Stimulated activated CD4-positive, alpha-beta T cell treated with anti-CD3 and anti-CD28 coated beads, TNF-alpha, amount 100 ng/mL, for 24 hours (primary cell): ENCODE measurements at places on chromosomes 16 and 17.

DNA sequence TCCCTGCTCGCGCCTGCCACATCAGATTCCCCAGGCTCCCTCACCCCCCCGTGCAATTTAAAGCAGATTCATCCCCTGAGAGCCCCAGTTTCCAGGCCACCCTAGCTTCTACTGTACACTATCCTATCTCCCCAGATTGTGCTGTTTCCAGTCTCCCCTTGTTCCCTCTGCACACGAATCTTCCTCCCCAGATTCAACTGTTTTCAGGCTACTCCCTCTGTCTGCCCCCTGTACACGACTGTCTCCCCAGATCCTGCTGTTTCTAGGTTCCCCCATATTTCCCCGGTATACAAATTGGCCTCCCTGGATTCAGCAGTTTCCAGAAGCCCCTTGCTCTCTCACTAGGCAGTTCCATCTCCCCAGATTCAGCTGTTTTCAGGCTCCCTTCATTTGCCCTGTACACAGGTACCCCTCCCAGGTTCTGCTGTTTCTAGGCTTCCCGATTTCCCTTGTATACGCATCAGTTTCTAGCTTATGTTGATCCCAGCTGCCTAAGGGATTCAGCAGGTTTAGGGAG, 22.9 kb downstream of the COPZ2 start:
- DNase-seq: no peak

GRCh38 chr16:15699819-15700218, 49.8 kb downstream of the NDE1 start:
- DNase-seq: no peak

GRCh38 chr17:78883089-78883532, 19.9 kb downstream of the CEP295NL start:
- no peak for DNase-seq

DNA sequence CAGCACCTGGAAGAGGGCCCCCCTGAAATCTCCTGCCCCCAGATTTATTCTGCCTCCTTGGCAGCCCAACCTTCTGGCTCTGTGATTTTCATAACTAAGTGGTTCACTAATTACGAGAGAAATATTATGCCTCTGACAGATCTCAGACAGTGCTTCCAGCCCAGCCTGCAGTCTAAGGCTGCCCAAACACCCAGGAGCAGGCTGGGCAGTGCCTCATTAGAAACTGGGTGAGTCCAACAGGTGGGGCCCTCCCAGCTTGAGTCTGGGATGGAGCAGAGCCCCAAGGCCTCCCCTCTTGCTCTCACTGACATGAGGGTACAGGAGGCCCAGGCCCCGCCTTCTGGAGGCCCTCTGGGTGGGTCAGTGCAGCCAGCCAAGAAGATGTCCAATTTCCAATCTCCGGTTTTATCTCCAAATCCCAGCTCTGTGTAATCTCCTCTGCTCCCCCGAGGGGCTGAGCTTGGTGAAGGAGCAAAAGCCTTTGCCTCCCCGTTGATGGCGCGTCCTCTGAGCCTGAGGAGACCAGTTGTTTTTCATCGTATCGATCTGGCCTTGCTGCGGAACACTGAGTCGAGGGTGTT, 20.1 kb upstream of the ABCC3 start:
- no peak for DNase-seq

GRCh38 chr17:71304498-71305158, 816.2 kb upstream of the SOX9 start:
- no peak for DNase-seq

DNA sequence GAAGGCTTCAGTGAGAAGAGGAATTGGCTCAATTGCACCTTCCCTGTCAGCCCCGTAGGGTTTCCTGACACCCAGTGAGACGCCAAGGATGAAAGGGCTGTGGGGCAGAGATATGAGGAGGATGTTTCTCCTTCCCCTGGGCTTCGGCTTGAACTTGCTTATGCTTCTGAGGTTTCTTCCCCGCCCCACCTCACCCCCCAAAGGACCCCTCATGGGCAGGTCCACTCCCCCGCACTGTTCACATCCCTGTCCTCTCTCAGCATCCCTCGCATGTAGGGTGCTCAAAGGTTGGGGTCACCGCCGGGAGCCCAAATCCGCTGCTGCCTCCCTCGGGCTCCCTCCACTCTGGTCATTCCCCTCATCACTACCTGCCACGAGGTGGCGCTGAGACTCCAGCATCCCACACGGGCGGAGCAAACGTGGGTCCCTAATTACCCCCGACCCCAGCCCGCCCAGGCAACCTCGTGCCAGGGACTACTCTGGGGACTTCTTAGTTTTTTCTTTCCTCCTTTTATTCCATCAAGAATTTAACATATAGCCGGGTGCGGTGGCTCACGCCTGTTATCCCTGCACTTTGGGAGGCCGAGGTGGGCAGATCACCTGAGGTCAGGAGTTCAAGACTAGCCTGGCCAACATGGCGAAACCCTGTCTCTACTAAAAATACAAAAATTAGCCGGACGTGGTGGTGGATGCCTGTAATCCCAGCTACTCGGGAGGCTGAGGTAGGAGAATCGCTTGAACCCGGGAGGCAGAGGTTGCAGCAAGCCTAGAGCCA, 3.3 kb upstream of the TRARG1 start:
- peak; percentile 64 for DNase-seq

DNA sequence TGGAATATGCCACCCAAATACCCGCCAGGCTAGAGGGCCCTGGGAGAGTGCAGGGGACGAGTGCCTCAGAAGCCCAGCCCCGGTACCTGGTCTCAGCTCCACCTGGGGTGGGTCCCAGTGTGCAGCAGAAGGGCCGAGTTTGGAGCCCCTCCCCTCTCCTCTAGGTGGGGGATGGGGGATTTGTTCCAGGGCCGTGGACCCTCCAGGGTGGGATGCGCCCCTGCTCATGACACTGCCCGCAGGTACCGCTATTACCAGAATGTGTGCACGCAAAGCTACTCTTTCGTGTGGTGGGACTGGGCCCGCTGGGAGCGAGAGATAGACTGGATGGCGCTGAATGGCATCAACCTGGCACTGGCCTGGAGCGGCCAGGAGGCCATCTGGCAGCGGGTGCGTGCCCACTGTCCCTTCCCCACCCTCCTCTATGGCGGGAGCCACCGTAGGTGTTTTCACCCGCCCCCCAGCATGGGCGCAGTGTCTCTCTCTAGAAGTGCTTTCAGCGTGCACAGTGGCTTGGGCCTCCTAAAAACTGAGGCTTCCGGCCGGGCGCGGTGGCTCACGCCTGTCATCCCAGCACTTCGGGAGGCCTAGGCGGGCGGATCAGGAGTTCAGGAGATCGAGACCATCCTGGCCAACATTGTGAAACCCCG, 1.2 kb downstream of the NAGLU start:
- DNase-seq: no peak

DNA sequence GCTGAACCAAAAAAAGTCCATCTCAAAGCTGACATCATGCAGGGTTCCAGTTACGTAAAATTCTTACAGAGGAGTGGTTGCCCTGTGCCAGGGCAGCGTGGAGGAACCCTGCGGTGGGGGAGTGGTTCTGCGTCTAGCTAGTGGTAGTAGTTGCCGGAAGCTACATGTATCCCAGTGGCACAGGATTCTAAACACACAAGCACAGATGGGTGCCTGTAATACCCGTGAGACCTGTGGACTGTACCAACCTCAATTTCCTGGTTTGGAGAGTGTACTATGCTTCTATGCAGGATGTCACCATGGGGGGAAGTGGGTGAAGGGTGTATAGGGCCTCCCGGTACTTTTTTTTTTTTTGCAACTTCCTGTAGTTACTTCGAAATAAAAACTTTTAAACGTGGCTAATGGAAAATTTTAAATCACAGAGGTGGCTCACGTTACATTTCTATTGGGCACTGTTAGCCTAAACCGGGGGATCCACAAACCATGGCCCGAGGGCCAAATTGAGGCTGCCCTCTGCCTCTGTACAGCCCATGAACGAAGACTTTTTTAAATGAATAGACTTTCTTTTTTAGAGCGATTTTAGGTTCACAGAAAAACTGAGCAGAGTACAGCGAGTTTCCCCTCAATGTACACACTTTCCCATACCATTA, 38.5 kb downstream of the TBC1D16 start:
- peak; percentile 34 for DNase-seq

- DNase-seq: no peak
These were observed 46.7 kb downstream of the MAP2K6 start for GRCh38 chr17:69460963-69461922.

- DNase-seq: no peak
These were observed 4.5 kb downstream of the KRT9 start for GRCh38 chr17:41567317-41567716.

- DNase-seq: no peak
These were observed 221.0 kb downstream of the CPPED1 start for GRCh38 chr16:12582696-12583095.

DNA sequence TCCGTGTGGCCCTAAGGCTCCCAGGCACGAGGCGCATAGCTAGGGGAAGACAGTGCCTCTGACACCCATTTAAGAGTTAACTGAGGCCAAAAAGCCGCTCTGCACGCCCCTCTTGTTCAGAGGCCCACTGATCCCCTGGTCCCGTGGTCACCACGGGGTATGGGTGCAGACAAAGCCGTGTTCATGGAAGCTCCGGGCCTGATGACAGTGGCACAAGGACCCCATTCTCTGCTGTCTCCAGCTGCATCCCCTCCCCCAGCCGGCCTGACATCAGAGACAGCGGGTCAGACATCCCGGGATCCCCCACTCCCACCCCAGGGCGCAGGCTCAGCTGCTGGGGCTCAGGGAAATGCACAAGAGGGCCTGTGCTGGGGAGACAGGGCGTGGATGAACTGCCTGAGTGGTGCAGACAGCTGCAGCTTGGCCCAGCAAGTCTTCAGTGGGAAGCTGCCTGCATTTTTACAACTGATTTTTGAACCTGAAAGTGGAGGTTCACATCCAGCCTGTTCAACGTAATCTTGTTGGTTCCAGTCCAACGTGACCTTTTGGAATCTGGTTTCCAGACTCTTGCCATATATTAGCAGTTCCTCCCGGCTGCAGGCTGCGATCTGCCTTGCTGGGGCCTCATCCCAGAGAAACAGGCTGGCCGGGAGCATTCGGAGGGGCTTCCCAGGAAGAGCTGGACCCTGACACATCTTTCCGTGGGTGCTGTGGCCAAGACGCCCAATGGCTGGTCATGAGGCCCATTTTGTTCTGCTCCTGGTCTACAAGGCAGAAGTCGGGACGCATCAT, 9.7 kb upstream of the BAHCC1 start:
- no peak for DNase-seq

GRCh38 chr17:55201308-55201932, 63.3 kb upstream of the HLF start:
- no peak for DNase-seq

GRCh38 chr17:51741458-51741857, 417.1 kb downstream of the CA10 start:
- no peak for DNase-seq

- DNase-seq: no peak
These were observed 2.8 kb downstream of the DCUN1D3 start for GRCh38 chr16:20897253-20897897.

- DNase-seq: no peak
These were observed 12.8 kb upstream of the TNK1 start for GRCh38 chr17:7367918-7368598.

DNA sequence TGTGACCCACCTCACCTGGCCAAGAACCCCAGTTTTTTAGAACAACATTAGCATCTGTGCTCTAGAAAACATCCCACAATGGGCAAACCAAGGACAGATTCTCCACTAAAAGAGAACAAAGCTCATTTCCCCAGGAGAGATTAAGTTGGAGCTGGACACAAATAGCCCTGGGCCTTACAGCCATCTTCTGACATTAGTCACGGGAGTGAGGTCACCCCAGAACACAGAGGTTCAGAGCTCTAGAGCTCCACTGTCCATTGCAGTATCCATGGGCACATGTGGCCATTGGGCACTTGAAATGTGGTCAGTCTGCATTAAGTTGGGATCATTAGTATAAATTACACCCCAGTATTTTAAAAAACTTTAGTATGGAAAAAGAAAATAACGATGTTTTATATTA, 47.6 kb upstream of the RBBP6 start:
- no peak for DNase-seq

DNA sequence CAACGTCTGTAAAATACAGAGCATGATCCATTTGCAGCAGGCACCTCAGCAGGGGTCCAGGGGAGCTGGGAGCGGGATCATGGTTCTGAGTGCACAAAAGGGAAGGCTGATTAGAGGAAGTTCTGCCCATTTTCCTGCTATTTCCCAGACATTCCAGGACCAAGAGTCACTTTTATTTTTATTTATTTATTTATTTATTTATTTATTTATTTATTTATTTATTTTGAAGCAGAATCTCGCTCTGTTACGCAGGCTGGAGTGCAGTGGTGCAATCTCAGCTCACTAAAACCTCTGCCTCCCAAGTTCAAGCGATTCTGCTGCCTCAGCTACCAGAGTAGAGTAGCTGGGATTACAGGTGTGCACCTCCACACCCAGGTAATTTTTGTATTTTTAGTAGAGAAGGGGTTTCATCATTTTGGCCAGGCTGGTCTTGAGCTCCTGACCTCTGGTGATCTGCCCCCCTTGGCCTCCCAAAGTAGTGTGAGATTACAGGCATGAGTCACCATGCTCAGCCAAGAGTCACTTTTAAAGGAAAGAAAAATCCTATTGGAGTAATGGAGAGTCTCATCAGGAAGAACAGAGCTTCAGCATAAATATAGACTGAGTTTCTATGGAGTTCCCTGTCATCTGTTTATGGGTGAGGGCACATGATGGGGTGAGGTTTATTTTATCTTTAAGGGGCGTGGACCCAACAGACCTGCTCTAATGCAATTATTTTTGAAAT, 355.2 kb downstream of the HAPSTR1 start:
- no peak for DNase-seq

- no peak for DNase-seq
These were observed 7.2 kb downstream of the KRT38 start for GRCh38 chr17:41433586-41433985.

DNA sequence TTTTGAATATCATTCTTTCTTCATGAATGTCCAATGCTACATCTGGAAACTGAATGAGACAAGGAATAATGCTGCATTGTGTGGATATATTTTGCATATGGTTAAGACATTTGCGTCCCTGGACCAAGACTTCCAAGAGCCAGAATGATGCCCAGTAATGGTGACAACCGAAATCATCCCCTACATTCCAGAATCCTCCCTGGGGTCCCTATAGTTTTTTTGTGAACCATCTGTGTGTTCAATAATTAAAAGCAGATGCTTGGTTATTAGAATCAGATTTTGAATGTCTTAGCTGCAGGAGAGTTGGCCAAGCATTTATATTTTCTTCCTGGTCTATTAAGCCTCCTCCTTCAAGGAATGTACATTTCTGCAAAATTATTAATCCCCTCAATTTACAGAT, 426.7 kb upstream of the CDH8 start:
- DNase-seq: no peak

GRCh38 chr17:50372222-50372757, 694 bp downstream of the MRPL27 start:
- no peak for DNase-seq

DNA sequence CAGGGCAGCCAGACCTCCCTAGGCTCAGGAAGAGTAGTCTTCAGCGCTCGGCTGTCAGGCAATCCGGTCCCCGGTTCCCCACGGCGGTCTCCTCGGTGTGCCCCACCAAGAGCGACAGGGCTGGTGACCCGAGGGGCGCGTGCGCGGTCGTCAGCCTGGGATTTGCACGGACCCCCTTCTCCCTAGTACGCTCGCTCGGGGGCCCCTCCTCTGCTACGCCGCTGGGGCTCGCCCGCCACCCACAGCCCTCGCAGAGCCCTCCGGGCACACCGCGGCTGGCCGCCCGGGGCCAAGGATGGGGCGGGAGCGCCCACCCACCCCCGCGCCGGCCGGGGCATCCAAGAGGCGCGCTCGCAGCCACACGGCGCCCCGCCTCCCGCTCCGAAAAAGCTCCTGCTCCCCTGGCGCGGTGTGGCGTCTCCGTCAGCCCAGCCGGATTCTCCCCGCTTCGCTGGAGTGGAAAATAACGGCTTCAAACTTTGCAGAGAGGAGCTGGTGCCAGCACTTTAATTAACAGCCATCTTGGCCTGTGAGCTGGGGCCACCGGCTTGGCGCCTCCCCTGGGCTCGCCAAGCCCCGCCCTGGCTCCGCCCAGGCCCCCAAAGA, 2.1 kb upstream of the C1QL1 start:
- no peak for DNase-seq
